ENCODE measurements at places on chromosomes 7 and 10. TPM values are rescaled to one million over a fixed set of nuclear protein-coding genes. Genes with fewer than 3 reads are reported as not detected.

DNA sequence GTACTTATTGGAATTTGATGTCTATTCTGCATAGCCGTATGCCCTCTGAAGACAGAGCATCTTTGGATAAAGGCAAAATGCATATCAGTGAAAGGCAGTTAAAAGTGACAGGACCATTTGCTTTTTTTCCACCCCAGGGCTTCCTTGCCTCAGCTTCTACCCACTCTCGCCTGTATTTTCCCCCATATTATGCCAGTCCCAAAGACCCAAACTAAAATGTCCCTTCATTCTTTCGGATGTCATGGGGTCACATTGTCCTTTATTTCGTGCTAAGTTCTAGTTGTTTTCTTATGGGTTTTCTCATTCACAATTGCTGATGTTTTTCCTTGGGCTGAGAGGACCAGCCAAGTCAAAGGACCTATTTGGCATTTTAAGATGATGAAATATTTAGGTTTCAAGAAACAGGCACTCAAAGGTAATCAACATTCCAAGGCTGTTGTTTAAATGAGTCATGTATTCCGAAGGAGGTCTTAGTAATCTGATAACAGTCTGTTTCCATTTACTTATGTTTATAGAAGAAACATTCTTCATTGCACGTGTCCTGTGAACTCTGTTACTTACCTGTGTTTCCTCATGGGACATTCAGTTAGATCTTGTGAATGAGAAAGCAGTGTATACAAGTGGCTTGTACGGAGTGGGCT, 74.1 kb downstream of the DNAH11 start:
- DNase-seq = no peak
- H3K4me3 ChIP-seq = no peak overlapping the region
- H3K36me3 ChIP-seq = no peaks in the 10 kb centered on the region
- no peaks in the 10 kb centered on the region for H3K27me3 ChIP-seq

DNA sequence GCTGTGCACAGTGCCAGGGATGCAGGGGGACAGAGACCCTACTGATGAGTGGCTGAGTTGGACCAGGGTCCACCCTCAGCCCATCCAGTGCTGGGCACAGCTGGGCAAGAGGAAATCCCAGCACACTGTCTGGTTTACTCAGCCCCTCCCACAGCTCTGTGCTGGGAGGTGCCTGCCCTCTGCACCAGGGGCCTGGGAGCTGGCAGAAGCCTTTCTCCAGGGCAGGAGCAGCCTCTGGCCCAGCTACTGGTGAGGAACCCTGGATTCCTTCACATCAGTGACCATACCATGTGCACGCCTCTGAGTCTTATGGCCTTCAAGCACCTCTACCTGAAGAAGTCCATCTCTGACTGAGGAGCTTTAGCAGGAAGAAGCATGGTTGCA, 25.9 kb upstream of the C10orf71 start:
- H3K4me1 ChIP-seq = peaks cover 12% of the 10 kb centered on the region
- no peak for DNase-seq
- H3K27ac ChIP-seq = peak overlapping the region; percentile 91
- no peak overlapping the region for H3K4me3 ChIP-seq
- no peaks in the 10 kb centered on the region for H3K27me3 ChIP-seq
- no peaks in the 10 kb centered on the region for H3K36me3 ChIP-seq

Gene CHAT
- not detected for total RNA-seq

Gene CACNA2D1
- 32.9 TPM for total RNA-seq

Data from chondrocyte (in vitro differentiated cells).